ENCODE measurements at places on chromosomes 6 and 20.
A peak's percentile ranks its signal among the peaks of the same experiment; 100 is the strongest.

DNA sequence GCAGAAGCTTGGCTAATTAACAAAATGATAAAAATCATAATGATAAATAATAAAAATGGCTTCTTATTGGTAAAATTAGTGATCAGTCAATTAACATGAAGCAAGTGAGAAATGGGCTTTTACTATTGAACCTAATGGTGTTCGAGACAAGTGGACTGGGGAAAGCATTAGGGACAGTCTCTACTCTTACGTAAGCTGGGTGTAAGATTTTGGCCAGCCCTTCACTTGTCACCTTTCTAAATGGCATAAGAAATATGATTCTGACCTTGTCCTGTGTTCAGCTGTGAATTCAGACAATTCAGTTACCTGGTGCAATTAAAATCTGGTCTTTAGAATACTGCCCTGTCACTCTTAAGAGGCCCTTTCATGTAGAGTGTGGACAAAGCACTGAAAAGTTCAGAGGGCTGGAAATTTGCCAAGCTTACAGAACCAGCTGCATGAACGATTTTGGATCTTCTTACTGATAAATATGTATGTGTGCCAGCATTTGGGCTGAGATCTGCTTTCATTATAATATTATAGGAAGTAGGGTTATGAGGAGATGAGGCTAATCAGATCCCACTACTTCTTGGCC, 115.9 kb downstream of the QRSL1 start:
- no peak for DNase-seq

- DNase-seq: peak; percentile 74
Measured at GRCh38 chr6:37516076-37516919, 16.6 kb upstream of the CCDC167 start.

- no peak for DNase-seq
Measured at GRCh38 chr6:157714153-157714490, 108.9 kb upstream of the SNX9 start.

DNA sequence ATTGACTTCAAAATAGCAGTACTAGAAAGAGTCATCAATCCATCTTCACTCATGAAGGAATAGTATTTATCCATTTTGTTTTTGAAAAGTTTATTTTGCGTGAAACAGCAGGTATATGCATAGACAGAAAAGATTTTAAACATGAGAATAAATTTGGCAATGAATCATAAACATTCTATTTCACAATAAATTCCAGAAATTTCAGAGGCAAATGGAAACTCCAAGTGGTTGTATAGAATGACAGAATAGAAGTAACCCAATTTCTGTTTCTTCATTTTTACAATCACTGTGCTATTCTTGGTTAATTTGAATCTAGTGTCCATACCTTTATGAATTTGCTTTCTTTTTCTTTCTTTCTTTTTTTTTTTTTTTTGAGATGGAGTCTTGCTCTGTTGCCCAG, 173.0 kb upstream of the ECI2 start:
- DNase-seq: no peak

- DNase-seq: no peak
Measured at GRCh38 chr6:166551754-166552495, 34.6 kb downstream of the RAMACL start.

DNA sequence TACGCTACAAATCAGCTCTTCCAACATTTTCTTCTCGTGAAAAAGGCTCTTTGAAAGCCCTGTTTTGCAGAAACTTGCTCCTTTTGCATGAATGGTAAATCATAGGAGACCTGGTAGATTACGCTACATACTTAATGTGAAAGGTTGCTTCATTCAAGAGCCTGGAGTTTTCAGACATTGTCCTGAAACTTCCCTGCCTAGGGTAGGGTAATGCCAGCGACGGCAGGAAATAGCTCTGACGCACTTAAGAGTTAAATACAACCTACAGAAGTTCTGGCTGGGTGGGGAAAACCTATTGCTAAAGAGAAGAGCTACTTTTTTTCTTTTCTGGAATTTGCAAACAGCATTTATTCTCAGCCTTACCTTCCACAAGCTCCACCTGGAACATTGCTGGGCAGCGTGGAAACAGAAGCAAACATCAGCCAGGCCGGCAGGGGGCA, 144.5 kb downstream of the LPA start:
- peak; percentile 32 for DNase-seq

DNA sequence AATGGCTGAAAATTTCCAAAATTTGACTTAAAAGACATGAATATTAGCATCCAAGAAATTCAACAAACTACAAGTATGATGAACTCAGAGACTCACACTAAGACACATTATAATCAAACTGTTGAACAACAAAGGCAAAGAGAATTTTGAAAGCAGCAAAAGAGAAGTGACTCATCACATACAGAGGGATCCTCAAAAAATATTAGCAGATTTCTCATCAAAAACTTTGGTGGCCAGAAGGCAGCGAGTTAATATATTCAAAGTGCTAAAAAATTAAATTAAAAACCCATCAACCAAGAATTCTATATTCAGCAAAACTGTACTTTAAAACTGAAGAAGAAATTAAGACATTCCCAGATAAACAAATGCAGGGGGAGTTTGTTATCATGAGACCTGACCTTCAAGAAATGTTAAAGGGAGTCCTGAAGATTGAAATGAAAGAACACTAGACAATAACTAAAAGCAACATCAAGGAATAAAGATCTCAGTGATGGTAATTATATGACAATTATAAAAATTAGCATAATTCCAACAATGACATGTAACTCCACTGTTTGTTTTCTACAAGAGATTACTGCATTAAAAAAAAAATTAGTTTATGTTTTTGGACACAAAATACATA, 150.0 kb downstream of the RNASET2 start:
- no peak for DNase-seq

DNA sequence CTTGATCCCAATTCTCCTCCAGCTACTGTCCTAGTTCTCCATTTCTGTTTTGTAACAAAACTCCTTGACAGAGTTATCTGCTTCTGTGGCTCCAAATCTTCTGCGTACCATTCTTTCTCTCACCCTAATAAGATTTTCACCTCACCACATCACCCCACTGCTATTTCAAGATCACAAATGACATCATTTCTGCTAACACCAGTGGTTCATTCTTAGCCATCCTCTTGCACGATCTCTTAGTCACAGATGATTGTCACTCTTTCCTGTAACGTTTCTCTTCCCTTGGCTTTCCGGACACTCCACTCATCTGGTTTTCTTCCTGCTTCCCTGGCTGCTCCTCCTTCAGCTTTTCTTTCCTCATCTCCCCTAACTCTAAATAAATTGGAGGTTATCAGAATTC, 56.8 kb upstream of the FABP7 start:
- DNase-seq: no peak

GRCh38 chr6:127878115-127878514, 22.7 kb downstream of the THEMIS start:
- DNase-seq: no peak

- no peak for DNase-seq
Measured at GRCh38 chr6:118650582-118651281, 659 bp downstream of the CEP85L start.

- DNase-seq: no peak
Measured at GRCh38 chr6:128172752-128173682, 272.2 kb upstream of the THEMIS start.

GRCh38 chr20:10511509-10512251, 76.6 kb downstream of the SLX4IP start:
- peak; percentile 31 for DNase-seq

- DNase-seq: no peak
Measured at GRCh38 chr20:35967979-35968640, at the start of gene CNBD2. TSS of gene CNBD2 (plus strand) at chr20:35968590. CDS start at chr20:35968763, 173 bp downstream.

DNA sequence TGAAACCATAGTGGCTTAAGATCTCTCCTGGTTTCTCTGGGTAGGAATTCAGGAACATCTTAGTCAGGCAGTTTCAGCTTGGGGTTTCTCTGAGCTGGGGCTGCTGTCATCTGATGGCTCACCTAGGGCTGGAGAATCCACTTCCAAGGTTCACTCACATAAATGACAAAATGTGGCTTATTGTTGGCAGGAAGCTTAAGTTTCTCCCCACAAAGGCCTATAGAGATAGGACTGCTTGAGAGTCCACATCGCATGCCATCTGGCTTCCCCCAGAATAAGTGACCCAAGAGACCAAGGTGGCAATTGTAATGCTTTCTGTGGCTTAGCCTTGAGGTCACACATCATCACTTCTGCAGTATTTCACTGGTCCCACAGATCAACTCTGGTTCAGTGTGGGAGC, 131.4 kb downstream of the EDN1 start:
- no peak for DNase-seq

GRCh38 chr6:161740486-161740885, 466.6 kb upstream of the AGPAT4 start:
- no peak for DNase-seq

- DNase-seq: no peak
Measured at GRCh38 chr6:28215425-28215824, 9.7 kb upstream of the ZSCAN9 start.

DNA sequence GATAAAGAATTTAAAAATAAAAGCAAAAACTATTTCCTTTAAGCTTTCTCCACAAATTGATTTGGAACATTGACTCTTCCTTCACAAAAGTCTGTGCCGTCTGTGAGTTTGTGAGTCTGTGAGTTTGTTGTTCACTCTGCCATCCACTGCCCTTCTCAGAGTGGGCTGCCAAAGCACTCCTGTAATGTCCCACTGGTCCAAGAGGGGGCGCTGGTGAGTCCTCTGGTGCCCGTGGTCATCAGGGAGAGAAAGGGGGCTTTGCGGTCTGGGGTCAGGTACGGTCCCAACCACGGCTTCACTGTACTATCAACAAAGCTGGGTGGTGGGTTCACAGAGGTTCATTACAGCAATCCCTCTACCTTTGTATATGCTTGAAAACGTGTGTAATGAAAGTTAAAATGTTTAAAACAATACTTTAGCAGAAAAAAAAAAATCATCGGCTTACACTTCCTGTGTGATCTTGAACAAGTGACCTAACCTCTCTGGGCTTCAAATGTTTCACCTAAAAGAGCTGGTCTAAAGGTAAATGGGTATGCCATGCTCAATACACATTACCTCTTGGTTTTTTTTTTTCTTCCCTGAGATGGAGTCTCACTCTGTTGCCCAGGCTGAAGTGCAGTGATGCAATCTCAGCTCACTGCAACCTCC, 5.6 kb upstream of the ANKRD60 start:
- DNase-seq: no peak

GRCh38 chr6:144559865-144560593, 274.9 kb downstream of the UTRN start:
- no peak for DNase-seq

DNA sequence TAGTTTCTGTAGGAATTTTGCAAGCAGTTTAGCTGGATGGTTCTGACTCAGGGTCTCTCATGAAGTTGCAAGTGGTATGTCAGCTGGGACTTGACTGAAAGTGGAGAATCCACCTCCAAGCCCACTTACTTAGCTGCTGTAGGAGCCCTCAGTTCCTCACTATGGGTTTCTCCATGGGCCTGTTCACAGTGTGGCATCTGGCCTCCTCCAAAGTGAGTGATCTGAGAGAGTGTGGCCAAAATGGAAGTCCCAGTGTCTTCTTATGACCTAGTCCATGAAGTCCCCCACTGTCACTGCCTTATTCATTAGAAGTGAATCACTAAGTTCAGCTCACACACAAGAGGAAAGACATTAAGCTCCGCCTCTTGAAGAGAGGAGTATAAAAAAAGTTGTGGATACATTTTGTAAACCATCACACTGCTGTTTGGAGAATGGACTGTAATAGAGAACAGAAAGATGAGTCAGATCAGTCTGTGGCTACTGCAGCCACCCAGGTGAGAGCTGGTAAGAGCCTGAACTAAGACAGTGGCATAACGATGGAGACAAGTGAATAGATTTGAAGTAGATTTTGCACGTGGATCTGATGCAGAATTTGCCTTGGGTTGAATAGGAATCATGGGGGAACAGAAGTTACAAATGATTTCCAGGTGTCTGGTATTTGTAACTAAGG, 4.9 kb upstream of the NELFCD start:
- no peak for DNase-seq

DNA sequence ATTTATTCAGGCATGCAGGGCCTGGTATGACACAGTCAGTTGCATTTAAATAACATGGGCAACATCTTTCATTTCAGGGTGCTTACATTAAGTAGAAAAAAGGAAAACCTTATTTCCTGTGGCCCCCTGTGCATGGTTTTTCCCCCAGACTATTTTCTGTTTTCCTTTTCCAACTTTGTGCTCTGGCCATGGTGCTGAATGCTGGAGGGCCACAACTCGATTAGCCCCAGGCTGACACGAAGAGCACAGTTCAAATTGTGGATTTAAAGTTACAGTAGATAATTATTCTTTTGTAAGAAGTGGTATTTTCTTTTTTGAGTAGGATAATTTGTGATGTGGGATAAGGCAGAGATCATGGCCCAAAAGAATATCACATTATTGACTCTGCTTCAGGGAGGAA, 332.0 kb downstream of the HAO1 start:
- no peak for DNase-seq

- no peak for DNase-seq
Measured at GRCh38 chr6:97524811-97525210, 241.8 kb upstream of the MMS22L start.

- no peak for DNase-seq
Measured at GRCh38 chr6:2729921-2730320, 20.8 kb downstream of the MYLK4 start.

DNA sequence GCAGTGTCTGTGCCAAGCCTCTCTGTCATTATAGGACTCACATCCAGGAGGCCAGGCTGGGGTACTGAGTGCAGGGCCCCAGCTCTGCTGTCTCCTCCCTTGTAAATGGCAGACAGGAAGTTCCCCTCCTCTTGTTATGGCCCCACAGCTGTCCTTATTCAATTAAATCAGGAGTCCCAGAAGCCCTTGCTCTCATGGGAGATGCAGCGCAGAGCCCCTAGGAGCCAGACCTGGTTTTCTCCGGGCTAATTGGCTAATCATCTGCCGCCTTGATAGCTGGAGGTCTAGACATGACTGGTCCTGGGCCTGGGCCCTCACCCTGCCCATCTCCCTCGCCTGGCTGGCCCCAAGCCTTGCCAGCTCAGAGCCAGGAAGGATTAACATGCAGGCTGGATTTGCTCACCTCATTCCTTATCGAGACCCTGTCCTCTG, 172.0 kb downstream of the VEGFA start:
- no peak for DNase-seq

GRCh38 chr20:2000285-2000684, 6.4 kb upstream of the PDYN start:
- no peak for DNase-seq
